ENCODE measurements at places on chromosomes 13 and 19.

DNA sequence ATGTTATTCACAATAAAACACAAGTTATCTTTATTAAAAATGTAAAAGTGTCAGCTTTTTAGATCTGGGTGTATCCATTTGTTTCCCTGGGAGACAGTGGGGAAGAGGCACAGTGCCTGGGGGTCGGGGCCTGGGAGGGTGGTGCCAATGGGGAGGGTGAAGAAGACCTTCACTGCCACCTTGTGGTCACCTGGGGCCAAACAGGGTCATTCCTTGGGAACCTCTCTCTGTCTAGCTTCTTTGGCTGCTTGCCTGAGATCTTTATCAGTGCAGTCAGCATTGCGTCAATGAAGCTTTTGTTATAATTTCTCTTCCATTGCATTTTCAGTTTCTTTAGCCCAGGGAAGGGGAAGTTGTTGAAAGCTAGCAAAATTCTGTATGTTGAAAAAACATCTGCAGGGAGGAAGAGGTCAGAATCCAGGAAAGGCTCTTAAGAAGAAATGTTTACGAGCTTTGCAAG is 39.1 kb downstream of the PCDH8 start:
- DNase-seq, result peak; percentile 27

- DNase-seq, result peak; percentile 64
Measured at GRCh38 chr19:4910594-4911281, 1.4 kb downstream of the UHRF1 start.

DNA sequence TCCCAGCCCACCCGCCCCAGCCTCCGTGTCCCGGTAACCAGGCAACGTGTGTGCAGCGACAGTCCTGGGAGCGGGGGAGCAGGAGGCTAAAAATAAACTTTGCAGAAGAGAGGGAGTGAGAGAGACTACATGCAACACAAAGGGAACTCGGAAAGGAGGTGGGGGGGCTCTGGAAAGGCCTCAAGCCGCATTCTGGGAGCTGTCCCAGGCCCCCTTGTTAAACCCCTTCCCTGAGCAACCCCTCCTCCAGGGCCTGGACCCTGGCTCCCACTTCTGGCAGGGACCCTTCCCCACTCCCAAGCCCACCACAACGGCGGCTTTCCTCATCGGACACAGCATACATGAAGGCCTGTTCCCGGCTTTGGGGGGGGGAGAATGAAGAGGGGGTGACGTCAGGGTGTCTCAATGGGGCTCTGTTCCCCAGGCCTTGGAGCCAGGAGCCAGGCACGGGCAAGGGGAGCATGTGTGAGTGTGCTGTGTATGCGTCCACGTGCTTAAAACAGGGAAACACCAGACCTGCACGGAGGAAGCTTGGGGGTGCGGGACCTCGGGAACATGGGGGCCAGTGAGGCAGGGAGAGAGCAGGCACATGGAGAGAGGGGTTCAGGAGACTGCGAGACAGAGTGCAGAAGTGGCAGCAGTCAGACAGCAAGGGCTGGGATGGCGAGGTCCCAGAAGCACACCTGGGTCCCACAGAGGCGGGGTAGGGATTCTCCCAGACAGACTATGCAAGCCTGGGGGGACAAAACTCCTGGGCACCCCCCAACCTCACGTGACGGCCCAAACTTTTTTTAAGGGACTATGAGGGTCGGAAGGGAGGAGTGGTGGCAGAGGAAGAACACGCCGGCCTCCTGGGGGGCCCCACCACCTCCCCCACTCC is 2.3 kb downstream of the ERF start:
- DNase-seq, result peak; percentile 49

GRCh38 chr13:98524793-98525192 is 52.1 kb downstream of the STK24 start:
- no peak for DNase-seq

- DNase-seq, result no peak
Measured at GRCh38 chr13:30932481-30933353, at the start of gene TEX26. TSS of gene TEX26 (plus strand) at chr13:30932656. CDS start at chr13:30932716, 60 bp downstream.

- no peak for DNase-seq
Measured at GRCh38 chr19:41528106-41528505, 47.9 kb upstream of the CEACAM21 start.

DNA sequence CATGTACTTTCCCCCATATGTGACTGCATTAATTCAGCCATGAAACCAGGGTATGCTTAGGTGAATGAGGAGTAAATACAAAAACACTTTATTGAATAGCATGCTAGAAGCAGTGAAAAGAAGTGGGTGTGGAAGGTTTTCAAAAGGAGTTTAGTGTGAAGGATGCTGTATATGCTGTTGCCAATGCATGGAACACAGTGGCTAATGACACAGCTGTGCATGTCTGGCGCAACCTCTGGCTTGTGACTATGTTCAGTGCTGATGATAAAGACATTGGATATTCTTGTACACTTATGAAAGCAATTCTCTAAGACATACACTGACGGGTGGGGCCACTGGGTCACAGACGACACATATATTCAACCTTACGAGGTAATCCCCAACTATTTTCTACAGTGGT is 55.2 kb downstream of the SOX21 start:
- DNase-seq, result peak; percentile 64

All from HCEC 1CT (cell line).